ENCODE measurements at places on chromosomes 13 and 19.

GRCh38 chr19:29672319-29672932, 7.2 kb downstream of the PLEKHF1 start:
- no peak for DNase-seq

GRCh38 chr13:36788276-36788675, 30.7 kb upstream of the RFXAP start:
- no peak for DNase-seq

DNA sequence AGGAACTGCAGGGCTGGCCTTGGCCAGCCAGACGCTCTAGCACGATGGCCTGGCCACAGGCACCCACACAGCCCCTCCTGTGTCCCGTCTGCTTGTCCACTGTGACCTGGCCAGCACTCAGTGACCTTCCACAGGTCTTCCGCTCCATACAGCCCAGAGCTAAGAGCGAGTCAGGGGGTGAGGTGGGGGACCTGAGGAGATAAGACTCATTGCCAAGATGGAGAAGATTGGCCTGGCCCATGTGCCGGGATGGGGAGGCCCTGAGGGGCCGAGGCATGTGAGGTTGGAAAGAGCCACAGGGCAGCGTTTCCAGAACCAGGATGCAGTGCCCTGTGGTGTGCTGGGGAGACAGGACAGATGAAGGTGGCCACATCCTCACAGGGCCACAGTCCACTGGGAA, 10.2 kb upstream of the SLC7A9 start:
- no peak for DNase-seq

DNA sequence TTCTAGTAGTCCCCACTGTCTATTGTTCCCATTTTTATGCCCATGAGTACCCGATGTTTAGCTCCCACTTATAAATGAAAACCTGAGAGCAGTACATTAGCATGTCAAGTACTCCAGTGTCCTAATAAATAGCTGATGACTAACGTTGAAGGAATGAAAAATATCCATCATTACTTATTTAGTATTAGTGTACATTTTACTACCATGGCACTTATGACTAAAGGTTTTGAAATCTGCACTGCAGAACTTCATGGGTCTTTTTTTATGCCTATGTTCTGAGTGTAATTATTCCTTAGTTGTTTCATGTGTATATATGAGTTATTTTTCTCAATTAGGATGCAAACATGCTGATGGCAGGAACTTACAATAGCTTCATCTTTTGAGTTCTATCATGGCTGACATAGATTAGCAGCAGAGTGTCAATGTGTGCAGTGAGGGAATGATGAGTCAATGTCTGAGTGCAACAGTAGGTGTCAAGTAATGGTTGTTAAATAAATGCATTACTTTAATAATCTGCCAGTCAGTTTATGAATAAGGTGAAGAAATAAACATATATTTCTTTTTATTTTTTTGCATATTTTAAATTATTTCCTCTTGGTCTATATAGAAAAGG, 188.4 kb downstream of the ITGBL1 start:
- DNase-seq, result no peak

GRCh38 chr19:28394725-28395124, 818.2 kb downstream of the UQCRFS1 start:
- no peak for DNase-seq

- DNase-seq, result no peak
Observed at GRCh38 chr13:79628463-79628862, 147.5 kb downstream of the NDFIP2 start.

- no peak for DNase-seq
Observed at GRCh38 chr19:41925208-41926003, 2.8 kb downstream of the ERFL start.

GRCh38 chr19:1698636-1699035, 46.2 kb upstream of the TCF3 start:
- DNase-seq, result no peak

DNA sequence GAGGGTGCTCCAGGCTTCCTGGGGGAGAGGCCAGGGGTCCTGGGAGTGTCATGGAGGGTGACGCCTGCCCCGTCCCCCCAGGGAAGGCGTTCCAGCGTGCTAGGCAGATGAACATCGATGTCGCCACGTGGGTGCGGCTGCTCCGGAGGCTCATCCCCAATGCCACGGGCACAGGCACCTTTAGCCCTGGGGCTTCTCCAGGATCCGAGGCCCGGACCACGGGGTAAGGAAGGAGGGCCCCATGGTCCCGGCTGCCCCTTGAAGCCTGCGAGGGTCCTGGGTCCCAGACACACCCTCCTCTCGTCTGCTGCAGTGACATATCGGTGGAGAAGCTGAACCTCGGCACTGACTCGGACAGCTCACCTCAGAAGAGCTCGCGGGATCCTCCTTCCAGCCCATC, 11.4 kb downstream of the PTGER1 start:
- no peak for DNase-seq

GRCh38 chr13:71797517-71797916, 69.5 kb downstream of the DACH1 start:
- DNase-seq, result no peak

- no peak for DNase-seq
Observed at GRCh38 chr19:17402982-17403855, 2.2 kb downstream of the BST2 start.

DNA sequence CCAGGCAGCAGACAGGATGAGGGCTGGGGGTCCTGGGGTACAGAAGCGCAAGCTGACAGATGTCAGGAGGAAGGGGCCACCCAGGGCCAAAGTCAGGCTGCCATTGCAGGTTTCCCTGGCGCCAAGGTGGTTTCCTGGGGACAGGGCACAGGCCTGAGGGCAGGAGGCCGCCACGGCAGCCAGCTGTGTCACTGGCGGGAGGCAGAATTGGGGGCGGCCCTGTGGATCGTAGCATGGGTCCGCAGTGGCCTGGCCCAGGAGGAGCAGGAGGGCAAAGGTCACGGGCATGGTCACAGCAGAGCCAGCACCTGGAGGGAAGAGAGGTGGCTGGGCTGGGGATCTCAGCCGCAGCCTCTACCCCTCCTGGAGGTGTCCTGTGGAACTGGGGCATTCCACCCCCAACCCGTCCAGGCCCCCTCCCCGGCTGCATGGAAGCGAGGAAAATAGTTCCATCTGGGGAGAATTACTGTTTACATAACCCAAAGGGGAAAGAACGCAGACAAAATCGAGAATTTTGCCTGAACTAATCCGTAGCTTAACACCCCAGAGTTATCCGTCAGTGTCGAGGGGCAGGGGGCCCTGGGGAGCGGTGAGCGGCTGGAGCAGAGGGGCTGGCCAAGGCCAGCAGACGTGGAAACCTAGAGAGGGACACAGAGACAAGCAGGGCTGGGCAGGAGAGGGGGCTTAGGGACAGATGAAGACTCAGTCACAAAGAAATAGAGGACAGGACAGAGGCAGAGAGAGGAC, 1.9 kb downstream of the NTN5 start:
- DNase-seq, result no peak

DNA sequence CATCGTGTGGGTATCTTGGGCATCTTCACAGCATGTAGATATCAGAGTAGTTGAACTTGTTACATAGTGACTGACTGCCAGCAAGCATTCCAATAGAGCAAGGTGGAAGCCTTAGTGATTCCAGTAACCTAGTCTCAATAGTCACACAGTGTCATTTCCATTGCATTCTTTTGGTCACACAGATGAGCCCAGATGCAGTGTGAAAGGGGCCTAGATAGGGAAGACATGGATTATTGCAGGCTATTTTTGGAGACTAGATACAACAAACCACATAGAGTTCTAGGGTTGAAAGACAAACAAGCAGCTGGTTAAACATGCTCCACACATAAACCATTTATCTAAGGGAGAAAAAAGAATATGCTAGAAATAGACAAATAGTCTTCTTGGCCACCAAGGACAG, 553.5 kb downstream of the DCT start:
- DNase-seq, result no peak

DNA sequence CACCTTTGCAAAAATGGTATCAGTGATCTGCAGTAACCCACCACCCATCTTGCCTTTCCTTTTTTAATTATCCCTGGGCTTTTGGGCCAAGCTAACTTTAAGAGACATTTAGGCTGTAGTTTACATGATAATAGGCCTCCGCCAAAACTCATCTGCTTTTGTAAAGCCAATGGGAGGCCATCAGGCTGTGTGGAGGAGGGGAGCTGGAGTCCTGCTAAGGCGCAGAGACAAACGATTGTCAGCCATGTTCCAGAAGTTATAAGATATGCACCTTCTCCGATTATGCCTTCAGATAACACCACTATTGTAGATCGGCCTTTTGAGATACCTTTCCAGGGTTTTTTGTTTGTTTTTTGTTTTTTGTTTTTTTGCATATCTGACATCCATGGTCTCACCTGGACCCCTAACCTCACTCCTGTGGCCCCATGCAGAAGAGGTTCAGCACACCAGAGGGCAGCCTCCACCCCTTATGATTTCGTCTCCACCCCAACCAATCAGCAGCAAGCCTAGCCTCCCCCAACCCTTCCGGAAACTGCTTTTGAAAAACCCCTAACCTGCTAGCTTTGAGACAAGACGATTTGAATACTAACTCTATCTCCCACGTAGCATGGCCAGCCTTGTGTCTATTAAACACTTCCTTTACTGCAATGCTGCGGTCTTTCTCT, 113.9 kb upstream of the UBL3 start:
- DNase-seq, result no peak

DNA sequence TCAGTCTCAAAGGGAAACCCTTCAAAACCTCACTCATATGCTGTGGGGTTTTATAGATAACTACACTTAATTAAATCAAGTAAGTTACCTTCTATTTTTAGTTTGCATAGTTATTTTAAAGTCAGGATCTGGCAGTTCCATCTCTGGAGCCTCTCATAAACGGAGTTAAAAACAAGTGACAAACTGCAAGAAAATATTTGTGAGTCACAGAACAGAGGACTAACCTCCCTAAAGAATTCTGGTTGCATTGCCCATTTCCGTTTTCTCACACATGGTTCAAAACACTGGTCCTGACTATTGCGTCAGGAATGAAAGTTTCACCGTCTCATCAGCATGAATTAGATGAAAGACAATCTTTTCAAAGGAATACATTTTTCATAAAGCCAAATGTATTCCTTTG, 10.6 kb downstream of the RXFP2 start:
- no peak for DNase-seq

DNA sequence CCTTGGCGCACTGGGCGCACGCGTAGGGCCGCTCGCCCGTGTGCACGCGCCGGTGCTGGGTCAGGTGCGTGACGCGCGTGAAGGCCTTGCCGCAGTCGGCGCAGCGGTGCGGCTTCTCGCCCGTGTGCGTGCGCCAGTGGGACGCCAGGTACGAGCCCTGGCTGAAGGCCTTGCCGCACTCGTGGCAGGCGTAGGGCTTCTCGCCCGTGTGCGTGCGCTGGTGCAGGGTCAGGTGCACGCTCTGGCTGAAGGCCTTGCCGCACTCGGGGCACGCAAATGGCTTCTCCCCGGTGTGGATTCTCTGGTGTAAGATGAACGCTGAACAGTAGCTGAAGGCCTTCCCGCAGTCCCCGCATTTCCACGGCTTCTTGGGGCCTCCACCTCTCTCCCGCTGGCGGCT, 7.0 kb downstream of the ZNF835 start:
- no peak for DNase-seq

GRCh38 chr13:39586958-39587605, 15.9 kb downstream of the LHFPL6 start:
- DNase-seq, result no peak

DNA sequence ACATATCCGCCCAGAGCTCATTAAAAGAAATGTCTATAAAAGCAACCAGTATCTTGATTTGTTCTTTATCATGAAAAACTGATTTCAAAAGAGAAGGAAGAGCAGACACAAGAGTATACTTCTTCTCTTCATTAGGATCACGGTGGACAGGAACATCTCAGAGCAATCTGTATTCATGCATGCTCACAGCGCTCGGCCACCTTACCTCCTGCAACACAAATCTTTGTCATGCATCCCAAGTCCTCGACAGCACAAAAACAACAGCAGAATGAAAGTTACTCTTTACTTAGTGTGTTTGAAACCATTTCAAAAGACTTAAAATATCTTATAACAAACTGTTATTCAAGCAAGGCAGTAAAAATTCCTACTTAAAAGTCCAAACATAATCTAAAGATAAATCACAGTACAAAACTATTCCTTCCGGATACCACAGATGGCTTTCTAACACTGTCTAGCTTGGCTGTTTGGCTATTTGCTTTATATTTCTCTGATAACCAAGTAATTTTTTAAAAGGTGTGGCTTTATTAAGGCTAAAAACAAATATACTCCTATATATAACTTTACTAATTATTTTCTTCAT, 174.5 kb downstream of the TBC1D4 start:
- no peak for DNase-seq

DNA sequence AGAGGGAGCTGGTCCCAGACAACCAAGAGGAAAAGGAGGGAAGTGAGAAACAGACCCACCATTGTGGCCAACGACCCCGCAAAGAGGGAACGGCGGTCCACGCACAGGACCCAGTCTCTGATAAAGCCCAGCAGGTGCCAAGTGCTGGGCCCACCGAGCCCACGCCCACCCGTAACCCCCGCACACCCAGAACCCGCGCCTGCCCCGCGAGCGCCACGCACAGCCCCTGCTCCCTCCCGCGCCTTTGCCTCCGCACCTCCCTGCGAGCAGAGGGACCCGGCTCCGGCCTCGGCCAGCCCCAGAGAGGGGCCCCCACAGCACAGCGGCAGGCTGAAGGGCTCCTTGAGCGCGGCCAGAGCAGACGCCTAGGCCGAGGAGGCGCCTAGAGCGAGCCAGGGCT, 1192.2 kb downstream of the PCDH17 start:
- DNase-seq, result no peak

GRCh38 chr13:62453761-62454160, 1038.1 kb upstream of the PCDH20 start:
- no peak for DNase-seq

GRCh38 chr19:51799774-51800472, 5.0 kb downstream of the FPR3 start:
- DNase-seq, result no peak

DNA sequence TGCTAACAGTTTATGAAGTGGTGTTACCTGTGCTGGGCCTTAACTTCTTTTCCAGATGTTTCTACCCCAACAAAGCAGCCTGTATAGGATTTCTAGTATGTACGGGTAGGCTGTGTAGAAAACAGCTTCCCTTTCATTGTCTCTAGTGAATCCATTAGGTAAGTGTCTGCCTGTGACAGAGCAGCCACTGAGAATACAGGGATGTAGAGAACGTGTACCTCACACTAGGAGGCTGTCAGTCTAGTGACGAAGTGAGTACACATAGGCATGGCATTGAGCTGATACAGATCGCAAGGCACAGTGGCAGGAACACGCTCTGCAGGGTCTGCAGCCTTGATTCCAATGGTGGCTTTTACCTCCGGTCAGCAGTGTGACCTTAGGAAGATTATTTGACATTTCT, 117.7 kb downstream of the SHISA2 start:
- no peak for DNase-seq

GRCh38 chr13:92487238-92487637, 739.4 kb upstream of the GPC6 start:
- DNase-seq, result no peak

DNA sequence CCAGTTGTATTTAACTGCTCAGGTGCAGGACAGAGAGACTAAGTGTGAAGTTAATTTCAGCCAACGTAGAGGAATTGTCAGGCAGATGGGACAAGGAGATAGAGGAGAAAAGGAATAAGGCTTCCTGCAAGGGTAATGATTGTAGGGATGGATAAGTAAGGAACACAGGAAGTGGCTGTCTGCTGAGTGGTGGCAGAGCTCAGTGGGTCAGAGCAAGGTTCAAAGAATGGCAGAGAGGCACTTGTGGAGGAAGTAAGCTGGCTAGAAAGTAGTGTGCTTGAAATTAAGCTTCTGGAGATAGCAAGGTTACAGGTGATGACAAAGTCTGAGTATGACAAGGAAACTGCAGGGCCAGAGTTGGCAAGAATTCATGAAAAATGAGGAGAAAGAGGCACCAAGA, 47.9 kb downstream of the USPL1 start:
- no peak for DNase-seq

- DNase-seq, result no peak
Observed at GRCh38 chr19:23460656-23461055, 65.4 kb upstream of the ZNF91 start.

- DNase-seq, result no peak
Observed at GRCh38 chr13:38888309-38888708, 102.3 kb downstream of the STOML3 start.
